SW 1271 (cell line): ENCODE measurements at places on chromosomes 16 and 17.

GRCh38 chr16:87342978-87343752 is 26.0 kb upstream of the C16orf95 start:
- DNase-seq, result no peak

DNA sequence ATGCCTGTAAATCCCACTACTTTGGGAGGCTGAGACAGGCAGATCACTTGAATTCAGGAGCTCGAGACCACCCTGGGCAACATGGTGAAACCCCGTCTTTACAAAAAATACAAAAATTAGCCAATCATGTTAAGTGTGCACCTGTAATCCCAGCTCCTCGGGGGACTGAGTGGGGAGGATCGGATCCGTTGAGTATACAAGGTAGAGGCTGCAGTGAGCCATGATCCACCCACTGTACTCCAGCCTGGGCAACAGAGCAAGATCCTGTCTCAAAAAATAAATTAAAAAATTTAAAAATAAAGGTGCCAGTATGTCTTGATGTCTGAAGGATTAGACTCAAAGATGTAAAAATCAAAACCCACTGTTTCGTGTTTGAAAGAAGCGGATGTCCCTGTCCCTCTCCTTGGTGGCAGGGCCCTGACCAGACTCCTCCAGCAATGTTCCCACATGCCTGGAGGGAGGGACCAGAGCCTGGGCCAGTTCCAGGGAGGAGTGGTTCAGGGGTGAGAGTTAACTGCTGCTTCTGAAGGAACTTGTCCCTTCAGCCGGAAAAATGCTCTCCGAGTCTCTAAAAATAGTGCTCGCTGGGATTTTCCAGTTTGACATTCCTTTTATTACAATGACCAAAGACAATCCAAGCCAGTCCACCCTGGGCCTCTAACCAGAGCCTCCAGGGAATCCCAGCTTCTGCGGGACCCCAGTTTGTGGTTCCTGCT is 9.4 kb upstream of the CMTM4 start:
- DNase-seq, result no peak

DNA sequence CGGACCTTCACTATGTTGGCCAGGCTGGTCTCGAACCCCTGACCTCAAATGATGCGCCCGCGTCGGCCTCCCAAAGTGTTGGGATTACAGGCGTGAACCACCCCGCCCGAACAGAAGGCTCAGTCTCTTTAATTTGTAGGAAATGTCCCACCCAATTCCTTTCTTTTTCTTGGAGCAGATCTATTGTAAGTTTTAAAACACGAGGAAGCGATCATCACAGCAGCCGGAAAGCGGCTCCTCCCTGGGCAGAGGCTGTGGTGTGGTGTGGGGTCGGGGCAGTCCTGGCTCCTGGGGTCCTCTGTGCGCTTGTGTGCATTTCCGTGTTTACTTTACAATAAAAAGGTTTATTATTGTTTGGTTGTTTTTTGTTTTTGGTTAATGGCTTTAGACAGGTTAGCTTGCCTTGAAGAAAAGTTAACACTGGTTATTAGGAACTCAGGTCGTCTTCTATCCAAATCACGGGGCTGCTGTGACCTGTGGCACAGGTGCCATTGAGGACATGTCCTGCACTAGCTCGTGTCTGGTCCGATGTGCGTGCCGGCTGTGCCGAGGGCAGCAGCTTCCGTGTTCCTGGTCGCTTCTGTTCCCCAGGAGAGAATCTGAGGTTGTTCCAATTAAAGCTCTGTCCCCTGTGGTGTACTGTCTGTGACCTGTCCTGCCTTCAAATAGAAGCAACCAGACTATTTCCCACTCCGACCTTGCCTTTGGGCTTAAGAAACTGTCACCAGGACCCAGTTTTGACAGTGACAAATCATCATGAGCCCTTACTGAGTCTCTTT is 83.1 kb downstream of the SEC14L1 start:
- no peak for DNase-seq

DNA sequence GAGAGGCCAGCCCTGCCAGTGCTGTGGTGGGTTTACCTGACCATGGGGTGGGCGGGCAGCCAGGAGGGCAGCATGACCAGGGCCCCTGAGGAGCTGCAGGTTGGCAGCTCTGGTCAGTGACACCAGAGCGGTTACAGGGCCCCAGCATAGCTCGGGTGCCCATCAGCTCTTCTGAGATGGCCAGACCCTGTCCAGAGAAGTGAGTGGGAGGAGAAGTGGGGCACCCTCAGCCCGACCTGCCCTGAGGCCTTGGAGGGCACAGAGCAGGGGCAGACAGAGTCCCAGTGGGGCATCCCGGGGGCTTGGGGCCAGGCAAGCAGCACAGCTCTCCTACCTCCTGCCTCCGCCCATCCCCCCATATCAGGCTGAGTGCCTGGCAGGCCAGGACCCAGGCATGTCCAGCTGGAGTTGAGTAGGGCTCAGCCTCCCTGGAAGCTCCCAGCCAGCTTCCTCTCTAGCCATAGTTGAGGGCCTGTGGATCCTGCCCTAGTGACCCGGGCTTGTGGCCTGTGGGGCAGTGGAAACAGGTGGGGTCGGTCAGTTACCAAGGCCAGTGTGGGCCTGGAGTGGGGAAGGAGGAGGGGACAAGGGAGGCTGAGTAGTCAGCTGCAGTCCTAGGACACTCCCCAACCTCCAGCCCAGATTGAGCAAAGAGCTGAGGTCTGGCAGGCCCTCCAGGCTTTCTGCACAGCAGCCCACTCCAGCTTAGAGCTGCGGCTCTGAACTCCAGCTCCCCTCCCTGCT is 83.5 kb downstream of the AMFR start:
- no peak for DNase-seq

DNA sequence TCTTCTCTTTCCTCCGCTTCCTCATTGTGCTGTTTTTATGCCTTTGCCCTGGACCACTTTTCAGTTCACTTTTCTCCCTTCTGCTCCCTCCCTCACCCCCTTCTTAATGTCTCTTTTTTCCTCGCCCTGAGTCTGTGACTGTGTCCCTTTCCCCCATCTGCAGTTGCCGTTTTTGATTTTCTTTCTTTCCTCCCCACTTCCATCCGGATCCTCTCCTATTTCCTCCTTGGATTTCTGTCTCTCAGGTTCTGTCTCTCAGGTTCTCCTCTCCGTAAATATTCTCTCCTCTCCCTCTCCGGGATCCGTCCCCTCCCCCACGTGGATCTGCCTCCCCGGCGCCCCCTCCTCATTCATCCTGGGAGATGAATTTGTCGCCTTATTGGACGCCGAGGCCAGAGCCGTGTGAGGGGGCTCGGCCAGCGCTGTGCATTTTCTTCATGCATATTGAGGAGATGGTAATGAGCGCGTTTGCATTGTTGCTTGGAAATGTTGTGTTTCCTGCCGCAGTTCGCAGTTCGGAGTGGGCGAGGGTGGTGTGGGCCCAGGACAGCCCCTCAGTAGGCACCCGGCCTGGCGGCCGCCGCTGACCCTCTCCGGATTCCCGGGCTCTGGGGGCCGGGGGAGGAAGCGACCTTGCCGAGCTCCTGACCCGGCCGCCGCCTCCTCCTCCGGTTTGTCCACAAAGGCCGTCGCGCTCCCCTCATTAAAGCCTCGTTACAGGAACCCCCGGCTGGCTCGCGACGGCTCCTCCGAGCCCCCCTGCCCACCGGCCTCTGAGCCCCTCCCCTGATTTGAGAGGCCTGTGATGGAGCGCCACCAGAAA is 4.5 kb upstream of the IRX3 start:
- DNase-seq, result no peak

- DNase-seq, result no peak
Measured at GRCh38 chr17:68794636-68795434, 160.4 kb downstream of the ABCA8 start.

DNA sequence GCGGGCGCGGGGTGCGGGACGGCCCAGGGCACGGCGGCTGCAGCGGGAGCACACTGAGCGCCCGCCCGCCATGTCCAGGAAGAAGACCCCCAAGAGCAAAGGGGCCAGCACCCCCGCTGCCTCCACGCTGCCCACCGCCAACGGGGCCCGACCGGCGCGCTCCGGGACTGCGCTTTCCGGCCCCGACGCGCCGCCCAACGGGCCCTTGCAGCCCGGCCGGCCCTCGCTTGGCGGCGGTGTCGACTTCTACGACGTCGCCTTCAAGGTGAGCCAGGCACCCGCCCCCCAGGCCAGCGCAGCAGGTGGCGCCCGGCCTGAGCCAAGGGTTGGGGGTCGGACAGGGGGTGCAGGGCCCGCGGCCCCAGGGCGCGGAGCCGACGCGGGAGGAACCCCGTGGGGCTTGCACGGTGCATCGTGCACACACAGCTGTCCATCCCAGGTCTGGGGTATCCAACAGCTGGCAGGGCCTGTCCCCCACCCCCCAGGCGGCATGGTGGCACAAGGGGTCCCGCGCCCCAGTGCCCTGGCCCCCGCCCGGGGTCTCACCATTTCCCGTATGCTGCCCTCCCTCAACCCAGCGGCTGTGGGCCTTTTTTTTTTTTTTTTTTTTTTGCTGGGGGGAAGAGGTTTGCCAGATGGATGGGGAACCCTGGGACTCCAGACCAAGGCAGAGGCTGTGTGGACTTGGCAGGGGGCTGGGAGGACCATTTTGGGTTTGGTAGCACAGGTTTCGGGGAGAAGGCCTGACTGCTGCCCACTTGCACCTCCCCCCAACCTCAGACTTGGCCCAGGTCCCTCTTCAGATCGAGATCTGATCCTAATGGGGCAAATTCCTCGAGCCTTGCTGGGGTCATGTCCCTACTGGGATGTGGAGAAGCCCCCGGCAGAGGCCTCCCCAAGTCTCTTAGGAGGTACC is 547 bp downstream of the RAB26 start:
- no peak for DNase-seq

DNA sequence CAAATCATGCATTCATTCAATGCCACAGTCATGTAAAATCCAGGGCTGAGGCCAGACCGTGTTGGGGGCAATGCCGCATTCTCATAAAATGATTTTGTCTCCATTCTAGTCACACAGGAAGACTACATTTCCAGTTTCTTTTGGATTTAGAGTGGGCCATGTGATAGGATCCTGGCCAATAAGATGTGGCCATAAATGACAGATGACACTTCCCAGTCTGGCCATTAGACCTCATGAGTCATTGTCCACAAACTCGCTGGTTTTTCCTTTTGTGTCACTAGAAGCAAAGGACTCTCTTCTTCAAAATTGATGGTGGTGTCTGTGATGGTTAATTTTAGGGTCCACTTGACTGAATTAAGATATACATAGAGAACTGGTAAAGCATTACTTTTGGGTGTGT is 352.3 kb downstream of the UTP18 start:
- DNase-seq, result no peak
